ENCODE measurements at places on chromosomes 1 and 21. TPM values are rescaled to one million over a fixed set of nuclear protein-coding genes. Genes with fewer than 3 reads are reported as not detected.

The RGSL1 gene
- not detected for total RNA-seq

The COL11A1 gene
- total RNA-seq: 592 TPM

The PPIE gene
- total RNA-seq: 38.4 TPM

The UAP1 gene
- 31.6 TPM for total RNA-seq

DNA sequence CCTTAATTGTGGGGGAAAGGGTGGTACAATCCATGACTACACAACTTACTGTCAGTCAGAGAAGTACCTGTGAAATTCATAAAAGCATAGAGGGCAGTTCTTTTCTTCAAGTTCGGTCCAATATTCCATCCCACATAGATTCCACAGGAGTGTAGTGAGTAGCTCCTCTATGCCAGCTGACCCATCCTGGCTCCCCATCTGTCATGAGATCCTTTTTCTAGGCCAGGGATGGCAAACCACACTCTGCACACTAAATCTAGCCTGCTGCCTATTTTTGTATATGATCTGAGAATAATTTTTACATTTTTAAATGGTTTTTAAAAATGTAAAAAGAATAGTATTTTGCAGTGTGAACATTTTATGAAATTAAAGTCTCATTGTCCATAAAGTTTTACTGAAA lies 107.0 kb upstream of the TSPAN2 start:
- no peak overlapping the region for H3K4me3 ChIP-seq
- H3K4me1 ChIP-seq: peaks cover 40% of the 10 kb centered on the region
- no peaks in the 10 kb centered on the region for H3K27me3 ChIP-seq
- H3K27ac ChIP-seq: no peak overlapping the region
- no peaks in the 10 kb centered on the region for H3K36me3 ChIP-seq
- DNase-seq: no peak

DNA sequence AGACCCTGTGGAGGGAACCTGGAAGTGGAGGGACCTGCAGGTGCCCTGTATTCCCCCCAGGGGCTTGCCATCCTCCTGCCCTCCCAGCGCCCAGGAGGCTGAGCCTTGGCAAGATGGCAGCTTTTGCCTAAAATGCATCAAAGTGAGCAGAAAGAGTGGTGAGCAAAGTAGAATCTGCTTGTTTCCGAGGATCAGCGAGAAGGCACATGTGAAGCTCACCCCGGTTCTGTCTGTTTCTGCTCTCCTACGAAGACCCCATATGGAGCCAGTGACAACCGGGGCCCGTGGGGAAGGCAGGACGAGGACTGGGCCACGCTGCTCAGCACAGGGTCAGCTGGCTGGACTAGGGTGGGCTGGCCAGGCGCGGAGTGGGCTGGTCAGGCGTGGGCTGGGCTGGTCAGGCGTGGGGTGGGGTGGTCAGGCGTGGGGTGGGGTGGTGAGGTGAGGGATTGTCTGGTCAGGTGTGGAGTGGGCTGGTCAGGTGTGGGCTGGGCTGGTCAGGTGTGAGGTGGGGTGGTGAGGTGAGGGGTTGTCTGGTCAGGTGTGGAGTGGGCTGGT lies 5.2 kb upstream of the FNDC10 start:
- no peaks in the 10 kb centered on the region for H3K36me3 ChIP-seq
- no peak overlapping the region for H3K27ac ChIP-seq
- no peaks in the 10 kb centered on the region for H3K4me1 ChIP-seq
- DNase-seq: no peak

DNA sequence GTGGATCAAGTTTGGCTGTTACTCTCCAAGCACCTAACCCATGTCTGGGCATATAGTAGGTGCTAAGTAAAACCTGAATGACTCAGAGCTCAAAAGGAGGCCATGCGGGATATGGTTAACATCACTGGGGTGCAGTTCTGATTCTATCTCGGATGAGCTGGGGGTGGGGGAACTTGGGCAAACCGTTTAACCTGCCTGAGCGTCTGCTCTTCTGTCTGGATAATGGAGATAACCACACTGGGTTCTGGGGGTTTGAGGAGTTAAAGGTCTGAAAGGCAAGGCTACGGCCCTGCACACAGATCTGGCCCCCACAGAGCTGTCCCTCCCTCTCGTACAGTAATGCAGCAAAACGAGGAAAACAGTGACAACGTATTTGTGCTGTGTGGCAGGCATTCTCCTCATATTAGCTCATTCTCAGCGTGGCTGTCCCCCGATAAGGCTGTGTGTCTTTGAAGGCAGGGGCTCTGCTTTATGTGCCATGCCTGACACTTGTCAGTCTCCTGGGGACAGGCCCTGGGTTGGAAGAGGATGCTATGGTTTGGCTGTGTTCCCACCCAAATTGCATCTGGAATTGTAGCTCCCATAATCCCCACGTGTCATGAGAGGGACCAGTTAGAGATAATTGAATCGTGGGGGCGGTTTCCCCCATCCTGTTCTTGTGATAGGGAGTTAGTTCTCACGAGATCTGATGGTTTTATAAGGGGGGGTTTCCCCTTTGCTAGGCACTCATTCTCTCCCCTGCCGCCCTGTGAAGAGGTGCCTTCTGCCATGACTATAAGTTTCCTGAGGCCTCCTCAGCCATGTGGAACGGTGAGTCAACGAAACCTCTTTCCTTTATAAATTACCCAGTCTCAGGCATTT lies 6.8 kb upstream of the ALDH4A1 start:
- no peak overlapping the region for H3K27ac ChIP-seq
- DNase-seq: no peak
- peaks cover 10% of the 10 kb centered on the region for H3K4me1 ChIP-seq

DNA sequence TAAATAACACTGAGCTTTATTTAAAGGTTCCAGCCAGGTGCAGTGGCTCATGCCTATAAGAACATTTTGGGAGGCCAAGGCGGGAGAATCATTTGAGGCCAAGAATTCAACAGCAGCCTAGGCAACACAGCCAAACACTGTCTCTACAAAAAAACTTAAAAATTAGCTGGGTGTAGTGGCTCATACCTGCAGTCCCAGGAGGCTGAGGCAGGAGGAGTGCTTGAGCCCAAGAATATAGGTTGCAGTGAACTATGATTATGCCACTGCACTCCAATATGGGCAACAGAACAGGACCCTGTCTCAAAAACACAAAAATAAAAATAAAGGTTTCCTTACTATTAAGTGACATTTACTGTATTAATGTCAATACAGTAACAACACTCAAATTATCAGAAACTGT lies 2.1 kb downstream of the TAF12 start:
- peak overlapping the region; percentile 32 for H3K4me3 ChIP-seq
- no peaks in the 10 kb centered on the region for H3K27me3 ChIP-seq
- peaks cover 3% of the 10 kb centered on the region for H3K36me3 ChIP-seq
- no peak for DNase-seq
- H3K4me1 ChIP-seq: peaks cover 34% of the 10 kb centered on the region

DNA sequence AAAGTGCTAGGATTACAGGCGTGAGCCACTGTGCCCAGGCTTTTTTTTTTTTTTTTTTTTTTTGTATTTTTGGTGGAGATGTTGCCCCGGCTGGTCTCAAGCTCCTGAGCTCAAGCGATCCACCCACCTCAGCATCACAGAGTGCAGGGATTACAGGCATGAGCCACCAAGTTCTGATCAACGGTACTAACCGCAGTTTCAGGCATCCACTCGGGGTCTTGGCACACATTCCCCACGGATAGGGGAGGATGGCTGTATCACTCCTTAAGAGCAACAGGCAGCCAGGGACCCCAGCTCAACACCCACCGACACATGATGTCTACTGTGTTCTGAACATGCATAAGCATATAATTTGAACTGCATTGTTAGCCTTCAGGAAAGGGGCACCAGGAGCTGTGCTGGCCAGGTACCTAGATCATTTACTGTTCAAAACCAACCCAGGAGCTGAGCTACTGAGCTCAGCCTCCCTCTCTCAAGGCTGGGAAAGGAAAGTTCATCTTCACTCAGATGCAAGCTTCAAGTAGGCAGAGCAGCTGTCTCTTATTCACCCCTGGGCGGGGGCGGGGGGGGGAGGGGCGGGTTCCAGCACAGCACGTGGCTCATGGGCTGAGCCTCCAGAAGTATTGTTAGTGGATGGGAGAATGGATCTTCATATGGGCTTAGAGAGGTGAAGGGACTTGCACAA lies 24.7 kb downstream of the CAPZB start:
- DNase-seq: no peak
- H3K27me3 ChIP-seq: no peaks in the 10 kb centered on the region
- no peak overlapping the region for H3K4me3 ChIP-seq
- H3K36me3 ChIP-seq: peaks cover 9% of the 10 kb centered on the region

DNA sequence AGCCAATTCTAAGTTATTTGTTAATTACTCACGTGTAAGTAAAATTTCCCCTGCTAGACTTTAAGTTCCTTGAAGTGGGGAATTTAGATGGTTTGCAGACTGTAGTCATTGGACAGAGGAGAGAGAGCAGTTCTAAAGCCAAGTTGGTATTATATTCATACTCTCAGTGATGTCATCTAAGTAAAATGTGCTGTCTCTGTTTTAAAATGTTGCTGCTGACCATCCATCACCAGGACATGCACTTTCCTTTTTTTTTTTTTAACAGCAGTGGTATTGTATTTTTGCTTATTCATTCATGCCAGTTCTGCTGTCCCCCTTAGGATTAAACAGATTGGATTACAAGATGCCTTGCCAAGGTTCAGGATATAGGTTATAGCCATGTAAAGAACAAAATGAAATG lies 2.3 kb downstream of the TTLL7 start:
- no peaks in the 10 kb centered on the region for H3K27me3 ChIP-seq
- no peak for DNase-seq
- peaks cover 16% of the 10 kb centered on the region for H3K4me1 ChIP-seq
- H3K36me3 ChIP-seq: no peaks in the 10 kb centered on the region
- H3K4me3 ChIP-seq: no peak overlapping the region

GRCh38 chr1:7294636-7295035 lies 476.5 kb upstream of the VAMP3 start:
- no peak overlapping the region for H3K4me3 ChIP-seq
- peaks cover 2% of the 10 kb centered on the region for H3K36me3 ChIP-seq
- DNase-seq: peak; percentile 48
- peaks cover 67% of the 10 kb centered on the region for H3K4me1 ChIP-seq

DNA sequence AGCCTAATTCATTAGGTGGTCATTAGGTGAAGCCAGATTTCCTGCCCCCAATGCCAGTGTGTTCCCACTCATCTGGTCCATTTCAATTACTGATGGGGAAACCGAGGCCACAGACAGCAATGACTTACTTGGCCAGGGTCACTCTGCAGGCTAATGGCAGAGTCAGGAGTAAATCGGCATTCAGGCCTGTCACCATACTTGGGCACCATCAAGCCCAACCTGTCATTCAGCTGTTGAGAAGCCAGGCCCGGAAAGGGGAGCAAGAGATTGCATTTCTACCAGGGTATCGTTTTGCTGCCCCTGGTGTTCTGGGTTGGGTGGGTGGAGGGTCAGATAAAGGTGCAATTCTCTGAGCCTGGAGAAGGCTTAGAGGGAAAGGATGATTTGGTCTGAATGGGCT lies 8.0 kb upstream of the TMEM61 start:
- H3K27ac ChIP-seq: no peak overlapping the region
- peaks cover 13% of the 10 kb centered on the region for H3K4me1 ChIP-seq
- H3K36me3 ChIP-seq: no peaks in the 10 kb centered on the region
- DNase-seq: no peak
- no peaks in the 10 kb centered on the region for H3K27me3 ChIP-seq

DNA sequence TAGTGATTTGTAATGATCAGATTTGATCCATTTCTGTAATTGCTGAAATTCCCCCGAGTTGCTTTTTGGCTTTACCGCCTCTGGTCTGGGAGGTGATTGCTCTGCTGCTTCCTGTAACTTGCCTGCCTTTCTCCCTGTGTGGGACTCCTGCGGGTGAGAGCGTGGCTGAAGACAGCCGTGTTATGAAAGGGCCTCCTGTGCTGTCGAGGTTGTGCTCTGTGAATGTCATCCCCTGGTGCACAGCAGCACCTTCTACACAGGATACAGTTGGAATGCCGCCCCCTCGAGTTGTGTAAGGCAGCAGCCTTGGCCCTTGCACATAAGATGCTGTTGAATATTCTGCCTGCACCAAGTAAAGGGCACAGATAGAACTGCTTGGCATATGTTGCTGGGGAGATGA lies 5.9 kb downstream of the SOD1 start:
- H3K27ac ChIP-seq: peak overlapping the region; percentile 47
- H3K4me1 ChIP-seq: peaks cover 55% of the 10 kb centered on the region
- H3K4me3 ChIP-seq: no peak overlapping the region
- H3K27me3 ChIP-seq: no peaks in the 10 kb centered on the region
- H3K36me3 ChIP-seq: peaks cover 48% of the 10 kb centered on the region
- no peak for DNase-seq

DNA sequence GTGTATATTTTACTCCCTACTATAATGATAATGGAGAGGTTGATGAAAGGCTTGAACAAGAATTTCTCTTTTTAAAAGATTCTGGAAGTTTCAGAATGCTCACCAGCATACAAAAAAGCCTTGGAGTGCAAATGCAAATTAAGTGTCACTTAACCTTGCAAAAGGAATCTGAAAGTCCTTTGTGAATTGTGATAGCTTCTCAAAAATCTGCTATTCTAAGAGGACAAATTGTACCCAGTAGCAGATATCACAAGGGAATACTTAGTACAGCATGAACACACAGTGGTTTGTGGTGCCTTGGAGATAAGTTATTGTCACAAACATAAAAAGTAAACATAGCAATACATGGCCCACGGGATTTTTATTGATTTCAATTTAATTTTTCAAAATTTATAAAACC lies 1208.3 kb upstream of the B3GALT2 start:
- H3K4me3 ChIP-seq: no peak overlapping the region
- no peak for DNase-seq
- no peaks in the 10 kb centered on the region for H3K36me3 ChIP-seq
- no peaks in the 10 kb centered on the region for H3K27me3 ChIP-seq
- H3K4me1 ChIP-seq: no peaks in the 10 kb centered on the region
- H3K27ac ChIP-seq: no peak overlapping the region

GRCh38 chr1:87204441-87204840 lies 124.2 kb upstream of the LMO4 start:
- H3K27me3 ChIP-seq: no peaks in the 10 kb centered on the region
- no peaks in the 10 kb centered on the region for H3K4me1 ChIP-seq
- H3K4me3 ChIP-seq: no peak overlapping the region
- no peak for DNase-seq
- no peaks in the 10 kb centered on the region for H3K36me3 ChIP-seq

GRCh38 chr1:50977575-50978143 lies 7.6 kb downstream of the CDKN2C start:
- no peak for DNase-seq
- peaks cover 43% of the 10 kb centered on the region for H3K27me3 ChIP-seq
- H3K36me3 ChIP-seq: peaks cover 2% of the 10 kb centered on the region
- peaks cover 26% of the 10 kb centered on the region for H3K4me1 ChIP-seq
- H3K27ac ChIP-seq: no peak overlapping the region
- peak overlapping the region; percentile 79 for H3K4me3 ChIP-seq

All from osteocyte (in vitro differentiated cells).